Left kidney (tissue), 8 donors: ENCODE measurements at places on chromosomes 3 and 15. TPM values are rescaled to one million over a fixed set of nuclear protein-coding genes. Genes with fewer than 3 reads are reported as not detected.

The CGNL1 gene
- 63.7 TPM for polyA plus RNA-seq

The LSAMP gene
- 14.2 TPM for polyA plus RNA-seq

The MAPKBP1 gene
- 19.7 TPM for polyA plus RNA-seq

The GUCA1C gene
- 0.52 TPM for polyA plus RNA-seq

The NLGN1 gene
- 2.9 TPM for polyA plus RNA-seq

The CCDC33 gene
- 9.0 TPM for polyA plus RNA-seq

The ROBO2 gene
- polyA plus RNA-seq = 106 TPM

The ZNF80 gene
- 0.15 TPM for polyA plus RNA-seq

The MUSTN1 gene
- 0.38 TPM for polyA plus RNA-seq

GRCh38 chr3:8739757-8740504 lies 6.3 kb downstream of the CAV3 start:
- no peak for DNase-seq

DNA sequence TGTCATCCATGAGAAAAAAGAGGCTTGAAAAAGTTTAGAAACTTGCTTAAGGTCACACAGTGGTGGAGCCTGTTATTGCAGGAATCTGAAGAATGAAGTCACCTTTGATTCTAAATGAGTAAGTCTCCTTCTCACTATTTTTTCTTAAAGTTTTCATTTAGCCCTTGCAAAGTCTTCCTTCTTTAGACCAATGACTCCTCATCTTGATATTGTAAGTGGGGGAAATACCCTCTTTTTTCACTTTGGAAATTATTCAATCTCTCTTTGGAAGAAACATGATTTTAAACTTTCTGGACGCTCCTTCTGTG lies 787 bp upstream of the SLMAP start:
- DNase-seq = peak; percentile 50

- DNase-seq = no peak
Measured at GRCh38 chr3:32334675-32335074, 57.0 kb upstream of the CMTM7 start.

- no peak for DNase-seq
Measured at GRCh38 chr3:140493271-140493670, 184.6 kb upstream of the TRIM42 start.

GRCh38 chr15:99165020-99165790 lies 60.3 kb downstream of the SYNM start:
- DNase-seq = no peak

DNA sequence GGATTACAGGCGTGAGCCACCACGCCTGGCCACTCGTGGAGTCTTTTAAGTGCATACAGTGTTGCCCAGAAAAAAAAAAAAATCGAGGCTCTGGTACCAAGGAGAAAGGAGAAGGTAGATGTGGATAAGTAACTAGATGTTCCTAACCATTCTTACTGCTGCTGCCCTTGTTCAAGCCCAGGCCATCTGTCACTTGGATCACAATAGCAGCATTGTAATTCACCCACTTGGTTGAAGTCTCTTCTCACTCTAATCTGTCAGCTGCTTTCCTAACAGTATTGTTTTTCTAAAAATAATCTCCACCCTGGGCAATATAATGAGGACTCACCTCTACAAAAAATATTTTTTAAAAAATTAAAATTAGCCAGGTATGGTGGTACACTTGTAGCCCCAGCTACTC lies 58.0 kb upstream of the CRTC3 start:
- no peak for DNase-seq

GRCh38 chr3:116050311-116050915 lies 394.9 kb downstream of the LSAMP start:
- no peak for DNase-seq

GRCh38 chr15:75215107-75216004 lies 13.7 kb downstream of the C15orf39 start:
- no peak for DNase-seq

- no peak for DNase-seq
Measured at GRCh38 chr3:94098452-94098851, 35.6 kb downstream of the NSUN3 start.

GRCh38 chr15:58039079-58040035 lies 26.2 kb downstream of the ALDH1A2 start:
- DNase-seq = no peak

DNA sequence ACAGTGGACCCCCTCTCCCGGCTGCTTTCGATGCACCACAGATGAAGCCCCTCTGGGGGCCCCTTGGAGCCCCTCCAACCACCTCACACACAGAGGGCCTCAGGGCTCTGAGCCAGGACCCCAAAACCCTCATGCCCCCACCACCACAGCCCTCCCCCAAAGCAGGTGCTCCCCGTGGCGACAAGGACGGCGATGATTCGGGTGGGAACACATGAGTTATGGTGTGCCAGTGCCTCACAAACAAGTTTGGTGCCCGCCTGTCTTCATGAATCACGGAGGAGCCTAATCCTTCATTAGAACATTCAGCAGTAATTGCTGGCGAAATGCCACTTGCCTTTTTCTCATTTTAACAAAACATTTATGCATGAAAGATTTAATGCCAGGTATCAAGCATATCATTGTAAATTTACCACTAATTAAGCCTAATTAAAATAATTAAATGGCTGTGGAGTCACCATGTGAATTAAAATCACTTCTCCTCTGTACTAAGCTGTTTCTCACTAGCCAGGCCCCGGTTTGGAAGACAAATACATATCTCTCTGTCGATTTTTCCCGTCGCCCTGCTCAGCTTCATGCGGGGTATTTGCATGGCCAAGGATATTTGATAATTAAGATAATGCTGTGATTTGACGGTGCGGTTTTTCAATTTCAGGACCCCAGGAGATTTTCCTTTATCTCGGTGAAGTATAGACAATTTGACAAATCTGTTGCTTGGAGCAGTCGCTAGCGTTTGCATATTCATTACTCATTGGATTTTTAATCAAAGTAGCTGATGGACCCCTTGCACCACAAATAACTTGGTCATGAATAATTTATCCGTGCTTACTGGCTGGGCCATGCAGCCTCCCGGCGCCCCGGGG lies 157.0 kb downstream of the TLE3 start:
- DNase-seq = no peak

GRCh38 chr3:96991800-96992365 lies 177.5 kb downstream of the EPHA6 start:
- DNase-seq = no peak

- DNase-seq = no peak
Measured at GRCh38 chr15:73955861-73956742, 29.8 kb downstream of the LOXL1 start.

DNA sequence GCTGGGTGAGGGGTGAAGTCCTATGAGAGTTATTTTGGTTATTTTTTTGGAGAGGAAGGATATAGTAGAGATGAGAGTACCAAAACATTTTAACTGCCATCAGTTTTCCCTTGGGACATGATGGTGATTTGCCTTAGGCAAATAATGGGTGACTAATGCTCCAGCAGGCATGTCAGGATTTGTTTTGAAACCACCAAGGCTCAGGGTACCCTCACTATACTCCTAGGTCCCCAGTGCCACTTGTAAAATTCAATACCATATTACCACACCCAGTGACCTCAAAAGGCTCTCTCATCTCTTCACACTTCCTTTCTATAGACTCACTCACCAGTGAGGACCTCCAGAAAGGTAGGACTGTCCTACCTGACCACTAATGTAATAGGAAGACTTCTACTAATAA lies 83.6 kb downstream of the WDR72 start:
- no peak for DNase-seq

DNA sequence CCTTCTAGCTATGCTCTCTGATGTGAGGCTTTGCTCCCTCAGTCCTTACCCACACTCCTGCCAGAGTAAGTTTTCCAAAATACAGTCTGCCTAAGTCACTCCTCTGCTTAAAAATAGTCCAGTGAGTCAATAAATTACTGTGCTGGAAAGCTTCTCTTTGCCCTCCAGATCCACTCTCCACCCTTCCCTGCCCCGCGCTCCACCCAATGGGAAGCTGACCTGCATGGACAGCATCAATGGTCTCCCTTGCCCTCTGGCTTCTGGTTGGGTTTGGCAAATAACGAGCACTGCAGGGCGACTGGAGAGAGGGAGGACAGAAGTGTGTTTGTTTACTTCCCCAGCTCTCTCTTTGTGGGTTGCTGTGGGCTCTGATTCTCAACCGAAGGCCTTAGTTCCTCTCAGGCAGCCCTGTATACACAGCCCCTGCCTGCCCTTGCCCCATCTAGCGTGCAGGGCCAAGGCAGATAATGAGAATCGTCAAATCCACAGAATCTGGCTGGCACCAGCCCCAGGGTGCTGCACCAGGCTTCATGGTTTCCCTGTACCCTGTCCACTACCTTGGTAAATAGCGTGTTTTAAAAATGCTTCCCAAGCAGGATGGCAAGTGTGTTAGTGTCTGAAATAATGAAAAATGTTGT lies 110.4 kb downstream of the ADAMTSL3 start:
- no peak for DNase-seq

- no peak for DNase-seq
Measured at GRCh38 chr15:100879061-100879463, 569 bp upstream of the ALDH1A3 start.

- DNase-seq = no peak
Measured at GRCh38 chr15:90818251-90819210, 49.9 kb upstream of the FURIN start.

GRCh38 chr3:42190701-42191442 lies 75.1 kb downstream of the CCK start:
- DNase-seq = peak; percentile 70

DNA sequence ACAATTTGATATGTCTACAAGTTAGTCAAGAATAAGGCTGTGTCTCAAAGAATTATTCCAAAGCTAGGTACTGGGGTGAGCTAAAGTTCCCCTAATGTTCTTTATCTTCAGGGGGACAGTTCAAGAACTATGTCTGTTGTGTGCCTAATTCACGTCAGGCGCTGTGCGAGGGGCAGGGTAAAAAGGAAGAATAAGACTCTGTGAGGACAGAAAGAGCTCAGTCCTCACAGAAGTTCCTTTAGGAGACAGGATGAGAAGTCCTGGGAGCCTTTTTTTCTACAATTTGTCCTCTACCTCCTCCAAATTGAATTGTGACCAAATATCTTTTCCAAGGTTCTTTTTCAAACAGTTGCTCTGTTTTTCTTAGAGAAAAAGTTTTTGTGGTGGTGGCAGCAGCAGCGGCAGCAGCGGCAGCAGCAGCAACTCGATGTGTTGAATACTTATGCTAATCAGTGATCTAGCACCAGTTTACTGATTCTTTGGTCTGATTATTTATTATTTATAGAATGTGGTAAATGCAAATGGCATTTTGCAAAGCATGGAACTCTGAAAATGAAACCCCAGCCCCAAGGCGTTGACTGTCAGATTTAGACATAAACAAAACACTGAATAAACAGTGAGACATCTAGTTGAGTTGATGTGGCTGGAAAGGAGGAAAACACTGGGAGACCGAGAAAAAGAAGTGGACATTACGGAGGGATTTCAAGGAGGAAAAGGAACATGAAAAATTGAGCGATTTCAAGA lies 88.6 kb downstream of the GTPBP8 start:
- DNase-seq = no peak

GRCh38 chr3:73546961-73547360 lies 77.8 kb downstream of the PDZRN3 start:
- no peak for DNase-seq

GRCh38 chr15:58909616-58910015 lies 23.9 kb downstream of the SLTM start:
- DNase-seq = no peak

DNA sequence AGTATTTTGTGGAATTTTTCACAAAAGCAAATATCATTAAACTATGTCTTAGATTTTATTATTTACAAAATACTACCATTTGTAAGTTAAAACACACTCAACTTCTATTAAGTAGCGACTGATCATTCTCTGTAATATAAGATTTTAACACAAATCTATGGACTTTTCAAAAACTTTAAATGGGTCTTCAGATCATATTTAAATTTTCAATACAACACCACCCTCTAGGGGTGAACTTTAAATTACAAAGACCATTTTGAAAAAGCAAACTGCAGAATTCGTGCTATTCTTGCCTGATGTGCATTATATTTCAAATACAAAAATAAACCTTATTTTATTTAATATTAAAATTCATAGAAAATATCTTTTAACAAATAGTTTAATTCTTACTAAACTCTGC lies 8.2 kb upstream of the VGLL4 start:
- DNase-seq = peak; percentile 42

- DNase-seq = no peak
Measured at GRCh38 chr3:125395091-125395490, 20.0 kb upstream of the ZNF148 start.

DNA sequence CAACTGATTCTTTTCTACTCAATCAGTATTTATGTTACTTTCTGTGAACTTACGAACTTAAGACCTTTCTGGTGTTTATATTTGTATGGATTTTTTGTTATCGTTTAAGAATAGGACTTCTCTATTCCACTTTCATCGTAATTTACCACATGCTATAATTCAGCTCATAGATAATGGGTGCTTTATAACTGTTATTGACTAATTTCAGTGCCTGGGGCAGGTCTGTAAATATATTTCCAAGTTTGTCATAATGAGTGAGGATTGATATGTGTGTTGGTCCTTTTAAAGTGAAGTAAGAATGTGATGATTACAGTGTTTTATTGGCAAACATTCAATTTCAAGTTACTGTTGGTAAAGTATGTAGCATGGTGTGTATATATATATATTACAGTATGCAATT lies 1.8 kb upstream of the NAALADL2 start:
- no peak for DNase-seq

DNA sequence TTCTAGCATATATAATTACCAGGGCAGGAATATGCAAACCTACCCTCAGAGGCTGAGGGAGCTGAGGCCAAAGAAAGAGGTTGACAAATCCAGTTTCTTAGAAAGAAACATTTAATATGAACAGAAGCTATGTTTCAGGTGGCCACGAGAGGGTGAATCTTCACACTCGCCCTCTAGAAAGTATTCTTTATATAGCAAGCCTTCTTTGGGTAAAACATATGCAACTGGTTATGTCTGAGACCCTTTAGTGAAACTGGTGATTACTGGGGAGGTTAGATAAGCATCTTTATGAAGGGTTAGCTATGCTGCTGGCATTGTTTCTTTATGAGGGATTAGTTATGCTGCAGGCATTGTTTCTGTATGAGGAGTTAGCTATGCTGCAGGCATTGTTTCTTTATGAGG lies 50.7 kb upstream of the GOLGA6L2 start:
- DNase-seq = no peak

GRCh38 chr3:197132916-197133530 lies 103.4 kb upstream of the MELTF start:
- no peak for DNase-seq
